ENCODE measurements at places on chromosomes 7 and 10. TPM values are rescaled to one million over a fixed set of nuclear protein-coding genes. Genes with fewer than 3 reads are reported as not detected.
A peak's percentile ranks its signal among the peaks of the same experiment; 100 is the strongest.

DNA sequence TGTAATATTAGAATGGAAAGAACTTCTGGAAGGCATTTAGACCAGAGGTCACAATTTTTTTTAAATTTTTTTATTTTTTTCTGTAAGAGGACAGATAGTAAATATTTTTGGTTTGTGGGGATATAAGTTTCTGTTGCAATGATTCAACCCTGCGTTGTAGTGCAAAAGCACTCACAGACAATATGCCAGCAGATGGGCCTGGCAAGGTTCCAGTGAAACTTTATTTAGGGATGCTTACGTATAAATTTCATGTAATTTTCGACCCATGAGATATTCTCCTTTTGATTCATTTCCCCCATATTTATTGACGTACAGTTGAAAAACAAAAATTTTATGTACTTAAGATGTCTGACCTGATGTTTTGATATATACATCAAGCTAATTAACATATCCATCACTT, 72.8 kb upstream of the NMT2 start:
- DNase-seq = no peak
- H3K4me3 ChIP-seq = no peak overlapping the region
- no peak overlapping the region for H3K27ac ChIP-seq
- H3K36me3 ChIP-seq = no peaks in the 10 kb centered on the region

- peaks cover 4% of the 10 kb centered on the region for H3K27me3 ChIP-seq
- H3K4me1 ChIP-seq = peaks cover 9% of the 10 kb centered on the region
- no peak overlapping the region for H3K27ac ChIP-seq
- DNase-seq = no peak
- H3K4me3 ChIP-seq = no peak overlapping the region
Measured at GRCh38 chr7:26145238-26145637, 6.8 kb upstream of the NFE2L3 start.

Gene CDH23
- total RNA-seq = 2.9 TPM

DNA sequence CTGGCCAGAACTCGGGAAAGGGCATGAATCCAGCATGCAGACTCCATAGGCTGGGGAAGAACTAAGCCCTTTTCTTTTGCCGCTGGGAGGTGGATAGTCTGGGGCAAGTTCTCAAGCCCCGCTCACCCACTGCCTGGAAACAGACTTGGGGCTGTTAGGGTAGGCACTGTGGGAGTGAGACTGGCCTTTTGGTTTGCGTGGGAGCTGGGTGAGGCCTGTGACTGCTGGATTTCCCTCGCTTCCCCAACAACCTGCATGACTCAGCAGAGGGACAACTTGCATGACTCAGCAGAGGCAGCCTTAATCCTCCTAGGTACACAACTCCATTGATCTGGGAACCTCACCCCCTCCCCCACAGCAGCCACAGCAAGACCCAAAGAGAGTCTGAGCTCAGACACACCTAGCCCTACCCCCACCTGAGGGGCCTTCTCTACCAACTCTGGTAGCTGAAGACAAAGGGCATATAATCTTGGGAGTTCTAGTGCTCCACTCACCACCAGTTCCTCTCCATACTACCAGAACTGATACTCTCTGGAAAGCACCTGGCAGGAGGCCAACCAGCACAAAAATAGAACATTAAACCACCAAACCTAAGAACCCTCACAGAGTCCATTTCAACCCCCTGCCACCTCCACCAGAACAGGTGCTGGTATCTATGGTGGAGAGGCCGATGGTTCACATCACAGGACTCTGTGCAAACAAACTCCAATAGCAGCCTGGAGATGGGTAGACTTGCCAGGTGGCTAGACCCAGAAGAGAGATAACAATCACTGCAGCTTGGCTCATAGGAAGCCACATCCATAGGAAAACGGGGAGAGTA, 81.4 kb upstream of the LAMB4 start:
- peaks cover 4% of the 10 kb centered on the region for H3K4me1 ChIP-seq
- no peaks in the 10 kb centered on the region for H3K27me3 ChIP-seq
- DNase-seq = peak; percentile 44
